ENCODE measurements at places on chromosomes 7 and 10. TPM values are rescaled to one million over a fixed set of nuclear protein-coding genes. Genes with fewer than 3 reads are reported as not detected.

Gene GPR15LG
- total RNA-seq = not detected

Gene HOGA1
- 1.1 TPM for total RNA-seq

Gene CDCA7L
- total RNA-seq = 17.8 TPM

Gene TAS2R3
- total RNA-seq = not detected

Gene SPRN
- 0.16 TPM for total RNA-seq

Gene OLAH
- not detected for total RNA-seq

Gene MAGI2
- 0.45 TPM for total RNA-seq

Gene SYPL1
- 83.2 TPM for total RNA-seq

Gene BMS1
- 26.9 TPM for total RNA-seq

Gene ATAD1
- total RNA-seq = 43.7 TPM

Gene TBRG4
- 115 TPM for total RNA-seq

Gene SLC13A1
- total RNA-seq = not detected

All from A549 treated with DMSO at 1 μM for 4 hours (cell line).